NCI-H460 (cell line): ENCODE measurements at places on chromosomes 5 and 9.
A peak's percentile ranks its signal among the peaks of the same experiment; 100 is the strongest.

DNA sequence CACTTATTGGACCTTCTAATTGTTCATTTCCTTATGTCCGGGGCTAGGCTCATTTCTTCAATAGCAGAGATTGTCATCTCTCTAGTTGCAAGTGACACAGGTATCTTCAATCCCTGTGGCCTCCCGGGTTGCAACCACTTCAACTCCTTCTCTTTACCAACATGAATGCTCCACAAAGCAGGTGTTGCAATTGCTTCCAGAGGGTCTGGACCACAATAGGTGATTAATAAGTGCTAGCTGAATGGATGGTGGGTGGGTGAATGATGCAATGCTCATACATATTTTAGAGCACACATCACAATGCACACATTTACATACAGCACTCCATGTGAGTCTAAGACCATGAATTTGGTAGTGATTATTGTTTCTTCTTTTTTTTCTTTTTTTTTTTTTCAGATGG lies 2.6 kb downstream of the CEMIP2 start:
- no peak for DNase-seq

- no peak for DNase-seq
These were observed 207.3 kb downstream of the CD180 start for GRCh38 chr5:66989286-66989685.

GRCh38 chr5:116375926-116376325 lies 198.7 kb downstream of the SEMA6A start:
- DNase-seq = no peak

GRCh38 chr5:172714491-172715420 lies 56.2 kb downstream of the DUSP1 start:
- DNase-seq = peak; percentile 99

GRCh38 chr9:132163457-132163875 lies 1.6 kb downstream of the NTNG2 start:
- no peak for DNase-seq

DNA sequence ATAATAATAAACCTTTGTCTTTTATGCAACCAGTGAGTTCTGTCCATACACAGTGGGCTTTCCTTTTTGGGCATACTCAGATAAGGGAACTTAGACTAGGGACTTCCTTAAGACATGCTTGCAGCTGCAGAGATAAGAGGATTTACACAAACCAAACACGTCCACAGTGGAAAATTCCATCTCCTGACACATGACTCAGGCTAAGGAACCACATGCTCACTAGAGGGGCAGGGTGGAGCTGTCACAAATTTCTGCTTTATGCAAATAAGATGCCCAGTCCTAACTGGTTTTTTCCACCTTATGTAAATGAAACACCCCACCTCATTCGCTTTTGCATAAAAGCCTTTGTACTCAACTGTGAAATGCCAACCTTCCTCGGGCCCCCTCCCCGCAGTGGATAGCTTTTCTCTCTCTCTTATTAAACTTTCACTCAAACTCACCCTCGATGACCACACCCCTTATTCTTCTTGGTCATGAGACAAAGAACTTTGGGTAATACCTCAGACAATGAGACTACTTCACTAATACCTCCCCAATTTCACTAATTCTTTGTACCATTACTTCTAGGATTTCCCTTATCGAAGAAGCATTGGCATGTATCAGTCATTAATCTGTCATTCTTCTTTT lies 170.3 kb upstream of the FTMT start:
- DNase-seq = no peak

GRCh38 chr5:113292462-113292861 lies 142.3 kb downstream of the TSSK1B start:
- no peak for DNase-seq

- no peak for DNase-seq
These were observed 3.8 kb downstream of the PDCD1LG2 start for GRCh38 chr9:5513966-5514616.

DNA sequence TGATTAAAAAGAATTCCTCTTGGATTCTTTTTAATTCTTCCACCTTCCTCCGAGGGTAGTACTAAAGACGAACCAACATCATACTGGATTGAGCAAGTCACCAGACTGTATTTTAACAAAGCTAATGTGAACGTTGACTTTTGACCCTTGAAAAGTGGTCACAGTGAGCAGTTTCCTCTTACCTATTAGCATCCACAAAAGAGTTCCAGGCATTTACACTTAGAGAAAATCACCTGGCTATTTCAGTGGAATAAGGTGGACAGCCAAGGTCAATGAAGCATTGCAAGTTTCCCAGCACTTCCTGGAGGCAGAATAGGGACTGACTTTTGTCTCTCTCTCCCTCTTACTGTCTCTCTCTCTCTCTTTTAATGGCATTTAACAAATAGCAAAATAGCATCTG lies 145.1 kb upstream of the DAB2 start:
- DNase-seq = no peak

- no peak for DNase-seq
These were observed 125.3 kb upstream of the SLC44A1 start for GRCh38 chr9:105119156-105119555.

GRCh38 chr9:101028346-101029314 lies at the start of gene PLPPR1:
PLPPR1 (plus strand) TSS chr9:101028727.
- DNase-seq = peak; percentile 43
